ENCODE measurements at places on chromosomes 13 and 19. TPM values are rescaled to one million over a fixed set of nuclear protein-coding genes. Genes with fewer than 3 reads are reported as not detected.
A peak's percentile ranks its signal among the peaks of the same experiment; 100 is the strongest.

DNA sequence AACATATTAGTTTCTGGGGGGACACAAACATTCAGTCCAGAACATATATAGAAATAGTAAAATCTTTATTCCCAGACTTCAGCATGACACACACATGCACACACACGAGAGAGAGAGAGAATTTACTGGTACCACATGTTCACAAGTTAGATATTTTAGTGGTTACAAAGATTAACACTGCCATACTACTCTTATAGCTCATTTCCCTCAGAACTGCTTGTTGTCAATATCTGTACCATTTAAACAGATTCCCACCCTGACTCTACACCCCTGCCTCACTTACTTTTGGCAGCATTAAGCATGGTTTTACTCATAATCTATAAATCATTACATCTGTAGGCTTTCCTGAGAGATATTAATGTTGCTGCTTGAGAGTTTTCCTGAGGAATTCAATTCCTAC is 524.7 kb upstream of the HTR2A start:
- no peak for DNase-seq

GRCh38 chr13:69970520-69970919 is 137.1 kb upstream of the ATXN8OS start:
- DNase-seq: no peak

DNA sequence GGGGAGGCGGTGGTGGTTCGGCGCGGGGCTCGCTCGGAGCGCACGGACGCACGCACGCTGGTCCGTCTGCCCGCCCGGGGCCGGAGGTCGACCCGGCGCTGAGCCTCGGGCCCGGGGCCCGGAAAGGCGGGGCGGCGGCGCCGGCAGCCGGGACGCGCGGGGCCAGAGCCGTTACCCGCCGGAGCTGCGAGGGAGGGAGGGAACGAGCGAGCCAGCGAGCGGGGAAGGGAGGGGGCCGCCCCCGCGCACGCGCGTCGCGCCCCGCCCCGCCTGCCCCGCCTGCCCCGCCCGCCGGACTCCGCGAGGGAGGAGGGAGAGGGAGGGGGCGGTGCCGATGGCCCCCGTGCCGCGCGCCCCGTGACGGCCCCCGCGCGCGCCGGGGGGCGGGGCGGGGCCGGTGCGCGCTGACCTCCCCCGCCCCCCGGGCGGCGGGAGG is 15.0 kb downstream of the CIC start:
- peak; percentile 85 for DNase-seq

DNA sequence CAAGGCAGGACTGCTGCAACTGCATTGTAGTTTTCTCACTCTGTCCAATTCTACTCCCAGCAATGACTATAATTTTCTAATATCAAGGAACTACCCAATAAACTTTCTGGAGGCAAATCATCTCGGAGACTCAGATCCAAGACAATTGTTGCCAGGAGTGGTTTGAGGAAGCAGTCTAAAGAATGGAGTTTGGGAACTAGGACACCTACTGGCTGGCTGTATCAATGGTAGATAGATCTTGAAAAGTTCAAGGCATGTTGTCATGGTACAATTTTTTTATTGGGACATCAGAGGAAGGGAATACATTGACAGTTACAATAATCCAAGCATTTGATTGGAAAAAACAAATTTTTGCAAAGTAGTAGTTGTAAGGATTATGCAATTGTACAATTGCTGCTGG is 648.3 kb upstream of the SLITRK6 start:
- no peak for DNase-seq

RFPL4AL1 gene
- total RNA-seq: not detected

Data from adrenal gland (tissue), 19 donors.